ENCODE measurements at places on chromosomes 5 and 9. TPM values are rescaled to one million over a fixed set of nuclear protein-coding genes. Genes with fewer than 3 reads are reported as not detected.

DNA sequence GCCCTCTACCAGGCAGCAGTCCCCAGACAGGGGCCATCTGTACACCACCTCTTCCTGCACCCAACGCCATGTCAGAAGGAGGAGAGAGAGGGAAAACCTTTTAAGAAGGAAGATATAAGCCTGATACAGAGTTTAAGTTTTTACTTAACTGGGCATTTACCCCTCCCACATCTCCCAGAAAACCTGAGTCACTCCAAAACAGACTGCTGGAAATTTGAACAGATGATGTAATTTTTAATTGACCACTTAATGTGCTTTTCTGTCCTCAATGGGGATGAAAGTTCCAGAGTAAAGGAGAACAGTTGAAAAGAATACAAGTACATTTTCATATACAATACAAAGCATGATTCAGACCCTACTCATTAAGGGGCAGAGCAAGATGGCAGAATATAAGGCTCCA, 63.9 kb downstream of the TTC39B start:
- no peaks in the 10 kb centered on the region for H3K36me3 ChIP-seq
- H3K27ac ChIP-seq = no peak overlapping the region
- no peaks in the 10 kb centered on the region for H3K4me1 ChIP-seq
- H3K27me3 ChIP-seq = no peaks in the 10 kb centered on the region

GRCh38 chr5:98774192-98775033, 950 bp downstream of the RGMB start:
- peak; percentile 79 for DNase-seq
- peak overlapping the region; percentile 82 for H3K4me3 ChIP-seq
- no peaks in the 10 kb centered on the region for H3K4me1 ChIP-seq
- no peaks in the 10 kb centered on the region for H3K27me3 ChIP-seq

The GHR gene
- total RNA-seq = 2.4 TPM

GRCh38 chr5:83368835-83369234, 102.7 kb upstream of the VCAN start:
- DNase-seq = no peak
- no peaks in the 10 kb centered on the region for H3K4me1 ChIP-seq
- H3K27me3 ChIP-seq = no peaks in the 10 kb centered on the region
- no peak overlapping the region for H3K4me3 ChIP-seq

DNA sequence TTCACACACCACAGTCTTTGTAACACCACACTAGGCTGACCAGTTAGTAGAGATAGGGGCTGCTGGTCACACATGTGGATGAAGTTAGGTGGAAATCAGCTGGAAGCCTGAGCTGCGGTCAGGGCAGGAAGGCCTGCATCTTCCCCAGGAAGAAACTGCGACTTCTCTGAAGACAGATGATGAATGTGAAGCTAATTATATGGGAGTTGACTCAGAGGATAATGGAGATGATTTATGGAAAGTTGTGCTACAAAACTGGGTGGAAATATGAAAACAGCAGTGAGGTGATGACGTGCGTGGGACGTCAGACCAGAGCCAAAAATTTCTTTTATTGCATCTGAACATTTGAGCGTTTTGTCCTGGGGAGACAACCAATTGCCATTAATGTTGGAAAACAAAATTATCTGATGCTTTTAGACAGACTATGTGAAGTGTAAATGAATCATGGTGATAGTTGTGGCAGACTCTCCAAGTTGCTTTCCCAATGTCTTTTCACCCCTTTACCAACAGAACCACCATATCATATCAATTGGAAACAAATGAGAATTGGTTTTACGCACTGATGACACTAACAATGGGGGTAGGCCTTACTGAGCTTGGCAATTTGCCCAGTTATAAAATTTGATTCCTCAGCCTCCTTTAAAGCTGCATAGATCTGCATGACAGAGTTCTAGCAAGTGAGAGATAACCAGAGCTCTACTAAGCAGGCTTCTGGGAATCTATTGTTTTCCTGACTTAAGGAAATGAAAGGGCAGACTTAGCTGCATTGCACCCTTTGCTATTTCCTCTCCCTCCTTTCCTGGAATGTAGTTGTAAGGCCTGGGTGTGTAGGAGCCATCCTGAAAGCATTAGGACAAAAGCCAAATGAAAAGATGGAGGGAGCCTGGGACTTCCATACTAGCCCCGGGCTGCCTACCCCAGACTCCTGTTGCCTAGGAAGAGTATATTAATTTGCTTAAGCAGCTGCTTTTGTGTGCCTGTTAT, 84.0 kb downstream of the RAB3C start:
- no peak for DNase-seq
- H3K4me3 ChIP-seq = no peak overlapping the region
- H3K27me3 ChIP-seq = no peaks in the 10 kb centered on the region
- H3K27ac ChIP-seq = no peak overlapping the region

The PCDHA2 gene
- not detected for total RNA-seq

GRCh38 chr9:105206821-105207699, 37.4 kb upstream of the SLC44A1 start:
- H3K36me3 ChIP-seq = no peaks in the 10 kb centered on the region
- no peaks in the 10 kb centered on the region for H3K27me3 ChIP-seq
- no peaks in the 10 kb centered on the region for H3K4me1 ChIP-seq

DNA sequence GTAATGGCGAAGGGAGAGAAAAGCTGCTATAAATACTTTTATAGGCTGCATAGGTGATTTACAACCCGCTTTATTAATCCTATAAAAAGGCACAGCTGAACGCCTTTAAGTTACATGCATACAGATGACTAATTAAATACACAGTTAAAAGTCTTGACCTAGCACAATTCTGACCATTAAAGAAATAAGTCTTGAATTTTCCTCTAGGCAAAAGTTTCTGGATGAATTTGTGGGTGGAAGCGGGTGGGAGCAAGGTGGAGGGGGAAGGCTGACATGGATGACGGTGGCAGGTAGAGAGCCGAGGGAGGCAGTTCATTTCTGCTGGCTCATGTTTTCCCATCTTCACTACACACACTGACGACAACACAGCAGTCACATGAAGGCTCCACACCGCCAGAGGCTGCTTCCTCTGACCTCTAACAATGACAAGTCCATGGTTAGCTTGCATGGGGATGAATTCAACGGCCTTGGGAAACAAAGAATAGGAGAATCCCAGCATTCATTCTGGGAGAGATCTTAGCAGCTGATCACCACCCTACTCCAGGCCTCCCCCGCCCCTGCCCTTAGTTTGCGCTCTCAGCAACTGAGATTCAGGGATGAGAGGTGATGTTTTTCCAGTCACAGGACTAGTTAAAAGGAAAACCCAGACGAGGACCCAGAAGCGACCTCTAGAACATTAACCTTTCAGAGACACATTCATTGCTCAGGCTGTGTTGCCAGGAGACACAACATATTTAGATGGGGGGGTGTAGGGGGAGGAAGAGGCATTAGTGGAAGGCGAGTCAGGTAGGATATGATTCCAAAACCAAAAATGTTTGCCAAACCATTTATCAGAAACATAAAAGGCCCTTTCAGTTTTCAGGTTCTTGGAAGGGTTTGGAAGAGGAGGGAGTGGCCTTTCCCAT, 329.3 kb downstream of the PIK3R1 start:
- no peaks in the 10 kb centered on the region for H3K4me1 ChIP-seq
- H3K36me3 ChIP-seq = no peaks in the 10 kb centered on the region
- no peak overlapping the region for H3K27ac ChIP-seq
- H3K4me3 ChIP-seq = no peak overlapping the region
- peak; percentile 36 for DNase-seq

The LCN9 gene
- total RNA-seq = not detected

The OTP gene
- not detected for total RNA-seq

DNA sequence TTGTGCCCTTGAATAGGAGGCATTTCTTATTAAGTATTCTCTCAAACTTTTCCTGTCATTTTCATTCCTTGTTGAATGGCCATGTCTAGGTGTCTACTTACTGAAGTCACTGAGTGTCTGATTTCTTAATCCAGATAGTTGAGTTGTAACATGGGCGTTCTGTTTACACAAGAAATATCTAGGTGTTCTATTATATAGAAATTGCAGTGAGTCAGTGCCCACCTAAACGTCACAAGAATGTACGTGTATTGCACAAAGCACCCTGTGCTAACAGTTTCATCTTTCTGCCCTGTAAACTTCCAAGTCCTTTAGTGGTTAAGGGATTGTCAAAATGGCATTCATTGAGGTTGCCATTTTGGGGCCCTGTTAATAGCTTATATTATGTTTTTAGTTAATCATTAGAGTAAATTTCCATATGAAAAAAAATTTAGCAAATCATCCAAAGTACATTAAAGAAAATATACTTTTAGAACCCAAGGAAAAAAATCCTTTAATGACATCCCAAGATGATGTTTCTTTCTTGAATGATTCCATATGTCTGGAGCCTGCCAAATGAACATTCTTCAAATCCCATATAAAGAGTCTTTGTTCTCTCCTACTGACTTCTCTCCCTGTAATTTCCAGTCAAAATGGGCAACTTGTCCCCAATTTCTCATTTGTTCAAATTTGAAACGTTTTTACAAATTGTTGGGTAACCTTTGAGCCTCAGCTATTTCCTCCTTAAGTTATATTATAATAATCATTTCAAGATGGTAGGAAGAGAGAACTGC, 114.2 kb downstream of the GOLPH3 start:
- H3K27ac ChIP-seq = no peak overlapping the region
- no peak for DNase-seq
- no peaks in the 10 kb centered on the region for H3K36me3 ChIP-seq

The PCAT7 gene
- 2.1 TPM for total RNA-seq

GRCh38 chr5:170361616-170362015, 27.6 kb downstream of the KCNMB1 start:
- no peaks in the 10 kb centered on the region for H3K36me3 ChIP-seq
- no peak overlapping the region for H3K4me3 ChIP-seq
- no peak for DNase-seq
- H3K27me3 ChIP-seq = no peaks in the 10 kb centered on the region
- H3K27ac ChIP-seq = no peak overlapping the region

The PAX5 gene
- total RNA-seq = 0.32 TPM

The FOXE1 gene
- not detected for total RNA-seq

GRCh38 chr5:105030153-105030552, 1467.6 kb upstream of the NUDT12 start:
- no peak overlapping the region for H3K27ac ChIP-seq
- no peaks in the 10 kb centered on the region for H3K4me1 ChIP-seq
- no peak overlapping the region for H3K4me3 ChIP-seq
- no peaks in the 10 kb centered on the region for H3K27me3 ChIP-seq
- H3K36me3 ChIP-seq = no peaks in the 10 kb centered on the region
- DNase-seq = no peak

The ACOT12 gene
- not detected for total RNA-seq

GRCh38 chr5:40027400-40027799, 602.6 kb upstream of the DAB2 start:
- no peak overlapping the region for H3K27ac ChIP-seq
- no peak for DNase-seq
- no peak overlapping the region for H3K4me3 ChIP-seq
- H3K36me3 ChIP-seq = no peaks in the 10 kb centered on the region

- no peaks in the 10 kb centered on the region for H3K4me1 ChIP-seq
- no peaks in the 10 kb centered on the region for H3K27me3 ChIP-seq
- H3K4me3 ChIP-seq = no peak overlapping the region
Measured at GRCh38 chr5:76305775-76306174, 97.3 kb upstream of the IQGAP2 start.

The ASPN gene
- 0.40 TPM for total RNA-seq

DNA sequence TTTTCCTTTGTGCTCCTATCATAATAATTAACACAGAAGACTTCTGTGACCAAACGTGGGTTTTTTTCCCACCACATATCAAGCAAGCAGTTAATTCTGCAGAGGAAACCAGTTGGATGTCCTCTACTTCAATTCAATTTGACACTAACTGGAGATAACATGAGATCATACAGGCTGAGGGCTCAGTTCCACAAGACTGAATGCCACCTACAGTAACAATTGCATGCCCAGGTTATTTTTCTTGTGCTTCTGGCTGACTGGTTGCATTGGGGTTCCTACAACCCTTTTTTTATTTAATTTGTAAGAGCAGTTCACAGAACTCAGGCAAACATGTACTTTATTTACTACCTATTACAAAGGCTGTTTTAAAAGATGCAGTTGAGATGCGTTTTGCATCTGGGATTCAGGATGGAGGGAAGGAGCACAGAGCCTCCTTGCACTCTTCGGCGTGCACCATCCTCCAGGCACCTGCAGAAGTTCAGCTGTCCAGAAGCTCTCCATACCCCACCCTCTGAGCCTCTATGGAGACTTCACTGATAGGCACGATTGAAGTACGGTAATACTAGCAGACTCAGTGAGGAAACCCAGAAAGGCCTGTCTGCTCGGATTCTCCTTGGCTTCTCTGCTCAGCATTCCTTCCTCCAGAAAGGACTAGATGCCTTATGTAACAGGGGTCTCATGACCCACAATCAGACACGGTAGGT, 425.2 kb upstream of the CDH9 start:
- H3K36me3 ChIP-seq = no peaks in the 10 kb centered on the region
- H3K4me1 ChIP-seq = no peaks in the 10 kb centered on the region
- H3K27ac ChIP-seq = no peak overlapping the region
- DNase-seq = no peak
- H3K4me3 ChIP-seq = no peak overlapping the region

- no peaks in the 10 kb centered on the region for H3K36me3 ChIP-seq
- H3K4me1 ChIP-seq = no peaks in the 10 kb centered on the region
- no peak for DNase-seq
- no peak overlapping the region for H3K4me3 ChIP-seq
- H3K27ac ChIP-seq = no peak overlapping the region
Measured at GRCh38 chr5:17406423-17406838, 91.6 kb upstream of the TAF11L2 start.

GRCh38 chr5:10140195-10140973, 109.3 kb downstream of the ATPSCKMT start:
- H3K4me3 ChIP-seq = no peak overlapping the region
- H3K36me3 ChIP-seq = no peaks in the 10 kb centered on the region
- no peaks in the 10 kb centered on the region for H3K4me1 ChIP-seq
- H3K27me3 ChIP-seq = no peaks in the 10 kb centered on the region
- H3K27ac ChIP-seq = no peak overlapping the region

DNA sequence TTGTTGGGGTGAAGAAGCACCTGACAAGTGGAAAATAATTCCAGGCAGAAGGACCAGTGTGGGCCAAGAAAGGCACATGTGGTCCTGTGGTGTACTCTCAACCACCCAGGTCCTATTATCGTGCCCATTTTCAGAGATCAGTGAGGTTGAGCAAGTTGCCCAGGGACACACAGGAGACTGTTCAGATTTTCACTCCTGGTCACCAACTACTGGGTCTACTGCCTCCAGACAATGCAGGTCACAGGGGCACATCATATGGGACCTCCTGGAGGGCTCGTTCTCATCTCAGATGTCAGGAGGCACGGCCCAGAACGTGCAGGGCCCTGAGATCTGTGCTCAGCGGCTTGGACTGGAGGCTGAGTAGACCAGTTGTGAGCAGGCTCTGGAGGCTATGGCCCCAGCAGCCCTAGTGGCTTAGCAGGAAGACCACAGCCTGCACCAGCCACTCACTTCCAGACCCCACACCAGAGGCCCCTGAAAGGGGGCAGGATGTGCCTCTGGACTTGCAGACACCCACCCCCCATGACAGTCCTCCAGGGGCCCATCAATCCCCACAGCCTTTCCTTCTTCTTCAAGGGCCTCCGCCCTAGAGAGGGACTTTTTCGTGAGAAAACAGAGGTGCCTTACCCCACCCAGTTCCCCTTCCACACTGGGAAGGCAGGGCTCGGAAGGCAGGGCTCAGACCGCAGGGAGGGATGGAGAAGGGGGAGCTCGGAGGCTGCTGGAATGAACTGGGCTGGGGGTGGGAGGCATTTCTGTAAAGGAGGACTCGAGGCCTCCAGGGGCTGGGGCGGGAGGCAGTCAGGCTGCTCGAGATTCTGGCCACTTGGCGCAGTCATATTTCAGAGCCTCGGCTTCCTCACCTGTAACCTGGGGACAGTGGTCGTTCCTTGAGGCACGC, 82.7 kb upstream of the NEURL1B start:
- no peak overlapping the region for H3K27ac ChIP-seq
- H3K36me3 ChIP-seq = no peaks in the 10 kb centered on the region
- no peaks in the 10 kb centered on the region for H3K27me3 ChIP-seq
- H3K4me1 ChIP-seq = no peaks in the 10 kb centered on the region

The NTNG2 gene
- total RNA-seq = 1.3 TPM
